ENCODE measurements at places on chromosomes 16 and 17.

DNA sequence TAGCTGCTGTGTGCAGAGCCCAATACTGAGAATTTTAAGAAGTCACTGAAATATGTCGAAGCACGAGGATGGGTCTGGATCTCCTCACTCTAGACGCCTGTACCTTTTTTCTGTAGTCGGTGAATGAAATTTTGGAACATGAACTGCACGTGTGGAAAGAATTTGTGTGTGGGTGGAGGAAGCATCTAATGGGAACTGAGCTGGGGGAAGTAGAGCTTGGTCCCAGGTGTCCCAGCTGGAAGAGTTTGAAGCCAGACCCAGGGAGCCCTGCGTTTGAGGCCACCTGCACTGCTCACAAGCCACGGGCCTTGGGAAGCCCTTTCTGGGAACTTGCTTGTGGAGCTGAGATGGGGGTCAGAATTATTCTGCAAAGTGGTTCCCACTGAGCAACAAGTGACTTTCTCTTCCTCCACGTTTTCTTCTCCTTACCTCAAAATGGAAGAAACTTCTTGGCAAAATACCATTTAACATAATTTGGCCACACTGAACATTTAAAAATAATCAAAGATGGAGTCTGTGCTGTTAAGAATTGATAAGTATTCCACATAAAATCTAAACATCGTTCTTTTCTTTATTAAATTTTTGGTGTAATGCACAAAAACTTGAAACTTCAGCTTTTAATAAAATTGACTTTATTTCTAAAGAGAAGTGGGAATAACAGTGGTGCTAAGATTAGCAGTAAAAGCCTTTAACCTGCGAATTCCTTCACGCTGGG, 163.8 kb downstream of the PRKCA start:
- no peak for DNase-seq

DNA sequence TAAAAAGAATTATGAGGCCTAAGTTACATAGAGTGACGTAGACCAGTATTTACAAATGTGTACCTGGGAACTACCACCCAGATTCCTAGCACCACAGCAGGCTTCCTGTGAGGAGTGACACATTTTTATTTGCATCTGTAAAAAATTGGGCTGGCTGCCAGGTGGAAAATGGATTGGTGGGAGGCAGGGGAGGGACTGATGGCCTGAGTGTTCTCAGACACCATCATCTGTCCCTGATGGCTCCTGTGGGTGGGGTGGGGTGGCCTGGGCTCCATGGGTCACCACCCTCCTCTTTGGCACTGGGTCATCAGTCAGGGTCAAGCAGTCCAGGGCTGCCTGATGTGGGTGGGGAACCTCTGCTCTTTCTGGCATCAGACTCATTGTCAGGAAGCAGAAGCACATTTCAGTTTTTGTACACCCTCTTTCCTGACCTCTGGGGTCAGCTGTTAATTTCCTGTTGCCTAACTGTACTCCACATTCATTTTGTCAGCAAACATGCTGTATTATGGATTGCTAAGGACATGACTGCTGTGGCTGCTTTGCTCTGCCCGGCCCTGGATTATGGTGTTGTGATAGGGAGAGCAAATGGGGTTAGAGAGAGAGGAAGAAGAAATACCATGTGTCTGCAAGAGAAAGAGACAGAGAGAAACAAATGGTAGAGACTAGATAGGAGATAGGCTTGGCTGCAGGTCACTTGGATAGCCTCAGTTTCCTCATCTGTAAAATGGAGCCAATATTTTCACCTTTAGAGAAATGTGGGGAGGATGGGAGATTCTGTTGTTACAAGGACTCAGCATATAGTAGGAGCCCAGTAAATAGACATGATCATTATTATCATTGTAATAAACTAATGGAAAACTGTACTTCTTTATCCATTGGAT, 11.6 kb upstream of the MFAP4 start:
- DNase-seq = no peak

DNA sequence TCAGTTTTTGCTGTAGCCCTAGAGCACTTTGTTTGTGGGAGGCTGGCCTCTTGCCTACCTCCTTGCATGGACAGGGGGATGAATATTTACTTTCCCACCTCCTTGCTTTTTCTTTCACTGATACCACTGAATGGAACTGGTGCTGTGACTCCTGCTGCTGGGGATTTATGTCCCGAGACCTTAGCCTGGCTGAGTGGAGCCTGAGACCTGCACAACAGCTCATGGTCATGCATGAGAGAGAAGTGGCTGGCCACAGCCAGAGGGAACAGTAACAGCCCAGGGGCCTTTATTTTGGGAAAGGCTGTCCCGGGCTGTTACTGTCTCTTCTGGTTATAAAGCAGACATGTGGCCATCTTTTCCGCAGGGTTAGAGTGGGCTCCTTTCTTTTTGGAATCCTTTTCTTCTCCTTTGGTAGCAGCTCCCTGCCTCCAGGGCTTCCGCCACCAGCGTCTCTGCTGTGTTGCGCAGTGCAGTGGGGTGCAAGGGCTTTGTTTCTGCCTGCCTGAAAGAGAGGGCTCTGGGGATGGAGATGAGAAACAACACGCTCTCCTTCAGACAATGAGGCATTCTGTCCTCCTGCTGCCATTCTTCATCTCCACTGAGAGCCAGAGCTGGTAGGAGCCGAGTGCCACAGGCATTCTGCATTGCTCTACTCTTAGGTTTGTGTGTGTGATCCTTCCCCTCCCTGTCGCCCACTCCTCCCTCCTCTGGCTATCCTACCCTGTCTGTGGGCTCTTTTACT, 14.5 kb downstream of the SNX11 start:
- no peak for DNase-seq

- DNase-seq = no peak
Measured at GRCh38 chr16:31700200-31700529, 172.5 kb downstream of the AHSP start.

GRCh38 chr16:12557786-12558185, 245.9 kb downstream of the CPPED1 start:
- DNase-seq = no peak

GRCh38 chr16:67992661-67993206, 6.5 kb downstream of the DPEP2 start:
- DNase-seq = no peak

DNA sequence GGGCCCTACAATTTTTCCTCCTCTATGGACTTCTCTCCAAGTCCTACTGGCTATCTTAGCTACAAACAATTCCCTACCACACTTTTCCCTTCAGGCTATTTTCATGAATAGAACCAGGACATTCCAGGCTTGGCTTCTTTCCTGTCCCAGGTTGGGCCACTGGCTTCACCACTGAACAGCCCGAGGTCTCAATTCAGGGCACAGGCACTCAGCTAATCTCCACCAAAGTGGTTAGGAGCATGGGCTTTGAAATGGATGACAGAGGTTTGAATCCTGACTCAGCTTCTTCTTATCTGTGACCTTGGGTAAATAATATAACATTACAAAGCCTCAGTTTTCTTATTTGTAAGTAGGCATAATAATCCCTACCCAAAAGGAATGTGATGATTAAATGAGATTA, 50.9 kb upstream of the ZNF629 start:
- DNase-seq = no peak

All from naive thymus-derived CD4-positive, alpha-beta T cell (primary cell).